ENCODE measurements at places on chromosomes 5 and 9. TPM values are rescaled to one million over a fixed set of nuclear protein-coding genes. Genes with fewer than 3 reads are reported as not detected.

ARSI gene
- total RNA-seq, result 0.04 TPM

F12 gene
- total RNA-seq, result 18.3 TPM

MRPL22 gene
- total RNA-seq, result 98.4 TPM

CD14 gene
- 0.47 TPM for total RNA-seq

TMEM171 gene
- total RNA-seq, result not detected

PKN3 gene
- total RNA-seq, result 41.3 TPM

IFNE gene
- total RNA-seq, result not detected

GRCh38 chr5:169656125-169656901, 19.2 kb downstream of the DOCK2 start:
- DNase-seq, result no peak

GRCh38 chr5:171432583-171433351, 13.3 kb downstream of the FGF18 start:
- no peak for DNase-seq

- no peak for DNase-seq
Measured at GRCh38 chr5:165086465-165086864, 1581.0 kb downstream of the MAT2B start.

DNA sequence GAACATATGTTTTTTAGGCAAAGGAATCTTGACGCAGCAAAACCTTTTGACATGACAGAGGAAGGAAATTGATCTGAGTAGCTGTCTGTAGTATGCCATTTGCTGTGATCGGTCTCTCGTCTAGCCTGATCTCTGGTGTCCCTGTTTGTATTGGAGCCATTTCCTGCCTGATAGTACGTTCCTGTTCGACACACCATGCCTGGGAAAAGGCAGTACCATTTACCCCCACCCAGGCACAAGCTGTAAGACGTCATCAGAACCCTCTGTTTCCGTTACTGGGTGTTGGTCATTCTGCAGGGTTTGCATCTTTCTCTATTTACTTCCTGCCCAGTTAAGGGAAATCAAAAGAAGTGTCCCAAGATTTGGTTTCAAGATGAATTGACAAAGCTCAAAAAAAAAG, 129.7 kb downstream of the CEMIP2 start:
- no peak for DNase-seq

GRCh38 chr9:133725886-133726285, 12.3 kb downstream of the SARDH start:
- DNase-seq, result no peak

- no peak for DNase-seq
Measured at GRCh38 chr5:13427827-13428557, 516.5 kb downstream of the DNAH5 start.

DNA sequence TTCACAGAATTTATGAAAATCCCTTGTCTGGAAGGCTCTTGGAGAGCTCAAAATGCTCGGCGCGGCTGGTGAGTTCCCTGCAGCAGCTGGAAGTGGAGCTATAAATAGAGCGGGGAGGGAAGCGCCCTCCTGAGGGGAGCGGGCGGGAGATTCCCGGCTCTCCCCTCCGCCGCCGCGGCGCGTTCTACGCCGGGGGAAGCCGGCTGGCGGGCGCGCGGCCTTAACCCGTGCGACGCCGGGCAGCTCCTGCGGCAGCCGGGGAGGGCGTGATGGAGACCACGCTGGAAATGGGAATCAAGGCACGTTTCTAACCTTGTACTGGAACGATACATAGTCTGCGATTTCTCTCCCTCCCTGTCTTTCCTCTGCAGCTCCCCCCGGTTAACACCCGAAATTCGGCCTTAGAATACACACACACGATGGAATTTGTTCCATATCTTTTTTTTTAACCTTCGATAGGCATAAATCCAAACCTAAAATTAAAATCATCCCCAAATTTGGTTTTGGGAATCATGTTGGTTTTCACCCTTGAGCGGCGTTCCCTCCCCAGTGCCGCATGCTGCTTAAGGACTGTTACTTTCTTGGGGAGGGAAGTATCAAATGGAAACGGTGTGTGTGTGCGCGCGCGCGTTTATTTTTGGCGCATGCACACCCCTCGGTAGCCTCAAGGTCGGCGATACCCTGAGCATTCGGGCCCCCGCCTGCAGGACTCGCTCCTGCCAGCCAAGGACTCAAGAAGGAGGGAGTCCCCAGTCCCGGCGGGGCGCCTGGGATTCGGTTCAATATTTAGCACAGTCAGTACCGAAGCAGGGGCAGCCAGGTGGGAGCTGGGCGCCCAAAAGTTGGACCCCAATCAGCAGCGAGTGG, 306.3 kb upstream of the KCNN2 start:
- DNase-seq, result no peak

- no peak for DNase-seq
Measured at GRCh38 chr5:33153831-33154230, 286.9 kb upstream of the TARS1 start.

DNA sequence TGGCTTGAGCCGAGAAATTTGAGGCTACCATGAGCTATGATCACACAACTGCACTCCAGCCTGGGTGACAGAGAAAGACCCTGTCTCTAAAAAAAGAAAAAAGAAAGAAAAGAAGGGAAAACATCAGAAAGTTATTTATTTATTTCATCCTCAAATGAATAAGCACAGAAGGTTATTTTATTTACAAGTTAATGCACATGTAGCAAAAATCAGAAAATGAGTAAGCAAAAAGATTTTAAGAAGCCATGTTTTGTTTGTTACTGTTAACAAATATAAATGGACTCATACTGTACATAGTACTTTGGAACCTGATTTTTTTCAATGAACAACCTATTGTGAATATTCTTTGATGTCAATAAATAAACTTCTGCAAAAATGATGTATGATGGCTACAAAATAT, 47.2 kb downstream of the NRG2 start:
- DNase-seq, result no peak

DNA sequence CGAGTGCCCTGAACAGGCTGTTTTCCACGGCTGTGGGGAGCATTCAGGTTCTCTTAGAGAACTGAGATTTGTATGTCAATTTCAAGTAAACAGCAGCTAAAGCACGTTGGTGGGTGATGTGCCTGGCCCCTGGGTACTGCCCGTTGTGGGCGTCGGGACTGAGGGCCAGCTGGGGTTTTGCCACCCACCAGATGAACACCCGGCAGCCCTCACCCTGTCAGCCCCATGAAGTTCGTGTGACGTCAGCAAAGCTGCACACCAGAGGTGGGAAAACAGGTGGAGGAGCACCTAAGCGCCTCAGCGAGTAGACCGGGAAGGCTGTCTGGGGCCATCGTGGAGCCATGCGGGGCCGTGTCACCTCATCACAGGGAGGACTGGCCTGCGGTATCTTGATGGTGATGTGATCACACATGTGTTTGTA, 9.2 kb downstream of the CEP72 start:
- DNase-seq, result no peak

DNA sequence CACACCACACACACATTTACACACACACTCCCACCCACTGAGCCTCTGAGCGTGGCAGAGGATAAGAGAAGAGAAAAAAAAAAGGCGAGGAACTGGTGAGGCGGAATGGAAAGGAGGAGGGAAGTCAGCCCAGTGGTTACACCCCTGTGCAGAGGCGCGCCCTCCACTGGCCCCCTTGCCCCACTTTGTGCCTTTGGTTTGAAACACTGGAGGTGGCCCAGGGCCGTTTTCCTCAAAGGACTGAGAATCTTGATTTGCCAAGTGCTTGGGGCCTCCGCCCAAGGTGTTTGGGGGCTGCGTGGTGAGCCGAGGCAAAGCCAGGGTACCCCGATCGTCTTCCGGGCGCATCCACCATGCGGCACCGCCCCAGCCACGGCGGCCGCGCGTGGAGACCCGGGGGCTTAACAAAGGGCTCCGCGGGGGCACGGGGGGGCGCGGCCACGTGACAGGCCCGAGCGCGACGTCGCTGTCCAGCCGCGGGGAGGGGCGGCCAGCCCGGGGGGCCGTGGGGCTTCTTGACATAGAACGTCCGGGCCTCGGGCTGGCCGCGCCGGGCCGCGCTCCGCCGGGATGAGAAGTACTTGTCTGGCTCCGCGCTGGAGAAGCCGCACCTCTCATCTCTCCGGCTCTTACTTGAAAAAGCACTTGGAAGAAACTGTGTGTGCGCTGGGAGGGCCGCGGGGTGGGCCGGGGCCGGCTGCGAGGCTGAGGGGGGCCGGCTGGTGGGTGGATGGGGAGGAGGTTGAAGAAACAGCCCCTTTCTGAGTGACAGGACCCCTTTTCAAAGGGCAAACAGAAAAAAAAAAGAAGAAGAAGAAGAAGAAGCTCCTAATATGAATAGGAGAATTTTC, 21.0 kb downstream of the NR2F1 start:
- DNase-seq, result no peak

- DNase-seq, result no peak
Measured at GRCh38 chr9:9846557-9846956, 766.2 kb downstream of the PTPRD start.

DNA sequence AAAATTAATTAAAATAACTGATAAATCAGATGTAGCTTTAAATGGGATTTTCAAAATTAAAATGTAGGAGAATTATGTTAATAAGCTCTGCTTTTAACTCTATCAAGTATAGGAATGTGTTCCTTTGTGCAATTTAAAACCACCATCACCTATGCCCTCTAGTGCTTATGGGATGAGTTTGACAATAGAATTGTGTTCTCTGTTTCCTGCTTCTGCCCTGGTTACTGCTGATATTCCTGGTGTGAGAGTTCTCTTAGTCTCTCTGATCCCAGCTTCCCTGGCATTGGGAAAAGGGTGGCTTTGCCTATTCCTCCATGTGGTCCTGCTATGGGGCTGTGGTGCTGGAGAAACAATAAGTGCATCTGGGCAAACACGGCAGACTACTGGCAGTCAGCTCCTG, 8.1 kb downstream of the LRRTM2 start:
- DNase-seq, result no peak

Measured in K562 (cell line).